Stimulated activated CD4-positive, alpha-beta T cell treated with anti-CD3 and anti-CD28 coated beads, Interleukin-15, amount 100 ng/mL, for 1 hour (primary cell): ENCODE measurements at places on chromosomes 1 and 21.

- DNase-seq = no peak
Observed at GRCh38 chr1:206735553-206736031, 35.0 kb upstream of the IL19 start.

GRCh38 chr1:197692965-197693364 is 82.3 kb downstream of the DENND1B start:
- DNase-seq = no peak

GRCh38 chr1:33462405-33463164 is 9.9 kb upstream of the ZSCAN20 start:
- DNase-seq = no peak

- no peak for DNase-seq
Observed at GRCh38 chr1:7010534-7011200, 225.4 kb downstream of the CAMTA1 start.

- DNase-seq = no peak
Observed at GRCh38 chr1:117846674-117847425, 82.6 kb downstream of the GDAP2 start.

DNA sequence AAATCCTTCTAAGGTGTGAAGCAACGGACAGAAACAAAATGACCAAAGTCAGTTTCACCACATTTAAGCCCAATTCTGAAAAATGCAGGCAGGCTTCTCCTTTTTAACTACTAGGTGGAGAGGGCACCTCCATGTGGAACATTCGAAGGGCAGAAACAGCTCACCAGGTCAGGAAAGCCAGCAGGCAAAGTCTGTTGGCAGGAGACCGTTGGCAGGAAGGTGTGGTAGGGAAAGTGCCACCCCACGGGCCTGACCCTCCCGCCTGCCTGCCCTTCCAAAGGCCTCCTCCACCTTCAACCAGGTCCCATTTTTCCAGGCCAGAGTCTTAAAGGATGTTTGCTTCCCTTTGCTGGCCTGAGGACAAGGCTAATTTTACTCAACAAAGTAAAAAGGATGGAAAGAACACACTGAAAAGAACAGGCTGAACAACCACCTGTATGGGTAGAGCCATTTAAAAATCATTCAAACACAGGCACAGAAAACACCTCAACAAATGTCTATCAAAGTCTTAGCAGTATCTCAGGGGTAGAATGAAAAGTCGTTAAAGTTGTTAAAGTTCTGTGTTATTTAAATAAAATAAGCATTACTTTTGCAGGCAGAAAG is 26.4 kb downstream of the CAPZB start:
- no peak for DNase-seq
